Activated T-cell treated with anti-CD3 and anti-CD28 coated beads for 1 hour (primary cell): ENCODE measurements at places on chromosomes 4 and X.
A peak's percentile ranks its signal among the peaks of the same experiment; 100 is the strongest.

- no peak for DNase-seq
Observed at GRCh38 chr4:90546114-90546513, 418.9 kb downstream of the CCSER1 start.

GRCh38 chrX:151448509-151448908, 51.5 kb downstream of the VMA21 start:
- DNase-seq: no peak

DNA sequence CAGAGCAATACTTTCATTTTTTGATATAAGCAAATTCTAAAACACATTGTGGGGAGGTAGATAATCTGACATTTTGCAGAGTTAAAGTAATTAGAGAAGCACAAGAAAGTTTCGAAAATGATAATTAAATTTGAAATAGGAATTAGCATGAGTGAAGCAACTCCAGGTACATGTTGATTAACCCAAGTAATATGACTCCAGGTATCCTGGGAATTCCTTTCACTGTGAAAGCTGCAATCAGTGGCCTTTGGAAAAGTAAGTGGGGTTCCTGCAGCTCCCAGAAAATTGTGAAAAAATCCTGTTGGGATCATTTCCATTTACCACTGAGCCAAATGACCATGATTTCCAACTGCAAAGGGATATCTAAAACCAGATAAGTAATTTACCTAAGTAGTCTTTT, 26.0 kb upstream of the CXCL2 start:
- no peak for DNase-seq

GRCh38 chrX:386768-387575, at the start of gene PPP2R3B:
Gene PPP2R3B, minus strand, starts transcription at chrX:386907. Its CDS starts 216 bp downstream, at chrX:386691.
- peak; percentile 98 for DNase-seq

DNA sequence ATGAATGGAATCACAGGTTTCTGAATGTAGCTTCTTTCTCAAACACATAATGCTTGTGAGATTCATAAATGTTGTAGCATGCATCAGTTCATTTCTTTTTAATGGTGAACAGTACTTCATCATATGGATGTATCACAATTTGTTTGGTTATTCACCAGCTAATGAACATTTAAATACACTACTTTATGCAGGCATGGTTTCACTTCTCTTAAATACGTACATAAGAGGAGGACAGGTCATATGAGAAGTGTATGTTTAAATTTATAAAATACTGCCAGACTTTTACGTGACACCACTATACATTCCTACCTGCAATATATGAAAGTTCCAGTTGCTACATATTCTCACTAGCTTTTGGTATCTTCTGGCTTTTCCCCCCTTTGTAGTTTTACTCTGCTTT, 65.4 kb downstream of the ANKRD17 start:
- DNase-seq: no peak

GRCh38 chr4:185716577-185717376, 95.2 kb downstream of the SORBS2 start:
- no peak for DNase-seq

GRCh38 chr4:174154215-174154854, 129.1 kb downstream of the FBXO8 start:
- no peak for DNase-seq

GRCh38 chrX:18890724-18891547, 93.0 kb downstream of the PHKA2 start:
- DNase-seq: no peak
